Esophagus squamous epithelium (tissue), 5 donors: ENCODE measurements at places on chromosomes 3 and 15.

GRCh38 chr3:59660376-59660775 lies 610.6 kb upstream of the CFAP20DC start:
- DNase-seq, result no peak
- H3K27ac ChIP-seq, result no peak overlapping the region
- no peaks in the 10 kb centered on the region for H3K36me3 ChIP-seq
- peaks cover 10% of the 10 kb centered on the region for H3K4me1 ChIP-seq

GRCh38 chr15:75732809-75733451 lies 20.3 kb upstream of the CSPG4 start:
- H3K4me1 ChIP-seq, result peaks cover 19% of the 10 kb centered on the region
- no peak overlapping the region for H3K27ac ChIP-seq
- no peaks in the 10 kb centered on the region for H3K27me3 ChIP-seq
- no peaks in the 10 kb centered on the region for H3K36me3 ChIP-seq

GRCh38 chr3:45860481-45860880 lies 18.6 kb upstream of the LZTFL1 start:
- no peaks in the 10 kb centered on the region for H3K4me1 ChIP-seq
- no peak overlapping the region for H3K27ac ChIP-seq
- DNase-seq, result no peak
- H3K4me3 ChIP-seq, result no peak overlapping the region
- H3K27me3 ChIP-seq, result no peaks in the 10 kb centered on the region

GRCh38 chr3:13349823-13350222 lies 70.3 kb downstream of the NUP210 start:
- H3K36me3 ChIP-seq, result no peaks in the 10 kb centered on the region
- H3K27ac ChIP-seq, result no peak overlapping the region
- H3K4me1 ChIP-seq, result no peaks in the 10 kb centered on the region
- DNase-seq, result no peak

- H3K27ac ChIP-seq, result no peak overlapping the region
- no peaks in the 10 kb centered on the region for H3K27me3 ChIP-seq
- DNase-seq, result no peak
- H3K36me3 ChIP-seq, result no peaks in the 10 kb centered on the region
Measured at GRCh38 chr3:7289121-7289520, 428.2 kb downstream of the GRM7 start.

DNA sequence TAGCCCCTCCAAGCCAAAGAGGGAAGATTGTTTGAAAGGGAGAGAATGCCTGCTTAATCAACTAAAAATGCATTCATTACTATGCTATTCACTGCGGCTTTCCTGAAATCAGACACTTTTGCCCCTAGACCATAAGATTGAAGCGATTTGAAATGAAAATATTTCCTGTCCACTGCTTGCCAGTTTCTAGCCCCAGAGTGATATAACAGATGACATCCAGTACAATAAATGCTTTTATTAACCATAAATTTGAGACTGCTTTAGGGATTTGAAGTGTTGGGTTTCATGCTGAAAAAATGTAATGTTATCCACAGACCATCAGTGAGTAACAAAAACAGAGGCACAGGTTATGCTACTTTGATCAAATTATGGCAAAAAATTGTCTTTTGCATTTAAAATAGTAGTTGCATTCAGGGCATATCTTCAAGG lies 14.1 kb downstream of the IL17RD start:
- H3K27me3 ChIP-seq, result no peaks in the 10 kb centered on the region
- peaks cover 33% of the 10 kb centered on the region for H3K4me1 ChIP-seq
- H3K36me3 ChIP-seq, result no peaks in the 10 kb centered on the region
- no peak overlapping the region for H3K4me3 ChIP-seq

GRCh38 chr15:77629070-77630030 lies 3.4 kb downstream of the LINGO1 start:
- no peak overlapping the region for H3K4me3 ChIP-seq
- peaks cover 15% of the 10 kb centered on the region for H3K4me1 ChIP-seq
- no peak overlapping the region for H3K27ac ChIP-seq

DNA sequence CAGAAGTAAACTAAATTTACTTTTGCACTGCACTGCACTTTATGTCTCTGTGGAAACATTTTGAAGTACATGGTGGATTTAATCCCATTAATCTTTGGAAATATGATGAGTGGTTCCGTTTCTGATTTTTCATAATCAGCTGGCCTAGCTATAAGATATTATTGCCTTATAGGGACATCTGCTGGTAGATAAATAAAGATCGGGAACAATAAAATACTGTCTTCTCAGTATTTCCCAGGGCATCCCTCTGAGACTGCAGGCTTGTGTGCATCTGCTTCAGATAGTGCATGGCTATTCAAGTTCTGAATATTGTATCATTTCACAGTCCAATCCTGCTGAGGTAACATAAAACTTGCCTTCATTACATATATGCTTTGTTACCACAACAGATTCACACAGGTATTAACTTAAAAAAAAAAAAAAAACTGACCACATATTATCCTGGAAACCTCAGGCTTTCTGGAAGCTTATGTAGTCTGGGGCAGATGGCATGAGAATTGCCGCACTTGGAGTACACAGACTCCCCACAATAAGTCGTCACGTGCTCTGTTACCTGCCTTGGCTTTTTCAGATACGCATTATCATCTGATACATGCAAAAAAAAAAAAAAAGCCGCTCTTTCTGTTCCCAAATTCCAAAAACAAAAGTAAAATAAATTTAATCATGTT lies 330.8 kb upstream of the AGTR1 start:
- DNase-seq, result no peak
- no peak overlapping the region for H3K27ac ChIP-seq
- no peaks in the 10 kb centered on the region for H3K36me3 ChIP-seq
- H3K27me3 ChIP-seq, result no peaks in the 10 kb centered on the region
- no peaks in the 10 kb centered on the region for H3K4me1 ChIP-seq

GRCh38 chr15:90161950-90162361 lies 39.2 kb upstream of the SEMA4B start:
- H3K27ac ChIP-seq, result peak overlapping the region; percentile 89
- no peak for DNase-seq
- H3K4me1 ChIP-seq, result peaks cover 99% of the 10 kb centered on the region
- H3K4me3 ChIP-seq, result no peak overlapping the region

DNA sequence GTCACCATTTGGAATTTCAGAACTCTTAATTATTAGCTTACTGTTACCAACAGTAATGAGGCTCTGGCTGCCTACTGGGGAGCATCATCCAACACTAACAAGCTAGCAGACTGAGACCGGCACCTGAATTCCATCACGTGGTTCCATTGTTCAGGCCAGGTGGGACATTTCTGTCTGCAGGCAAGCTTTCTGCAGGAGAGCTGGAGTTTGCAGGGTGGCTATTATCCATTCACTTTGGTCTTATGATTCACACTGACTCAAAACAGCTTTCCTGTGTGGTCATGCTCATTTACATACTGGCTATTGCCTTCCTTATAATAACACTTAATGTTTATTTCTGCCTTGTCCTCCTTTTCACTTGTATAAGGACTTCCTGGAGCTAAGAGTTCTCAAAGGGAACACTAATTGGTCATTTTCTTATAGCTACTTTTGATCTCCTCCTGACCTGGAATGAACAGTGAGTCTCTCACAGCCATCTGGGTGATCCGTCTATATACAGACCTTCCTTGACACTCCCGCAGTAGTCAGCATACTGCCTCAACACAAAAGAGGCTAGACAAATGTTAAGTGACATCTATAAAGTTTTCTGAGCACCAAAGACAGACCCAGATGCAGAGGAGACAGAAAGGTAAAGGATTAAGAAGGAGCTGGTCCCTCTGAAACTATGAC lies 695.4 kb downstream of the FHIT start:
- no peak for DNase-seq
- H3K27me3 ChIP-seq, result no peaks in the 10 kb centered on the region
- H3K27ac ChIP-seq, result no peak overlapping the region
- no peaks in the 10 kb centered on the region for H3K36me3 ChIP-seq
- no peak overlapping the region for H3K4me3 ChIP-seq
- H3K4me1 ChIP-seq, result no peaks in the 10 kb centered on the region

- H3K27me3 ChIP-seq, result no peaks in the 10 kb centered on the region
- H3K4me3 ChIP-seq, result no peak overlapping the region
- no peaks in the 10 kb centered on the region for H3K36me3 ChIP-seq
- no peak for DNase-seq
- no peaks in the 10 kb centered on the region for H3K4me1 ChIP-seq
- no peak overlapping the region for H3K27ac ChIP-seq
Measured at GRCh38 chr3:190192739-190193138, 72.0 kb upstream of the P3H2 start.

GRCh38 chr15:31228011-31228484 lies 98.6 kb upstream of the KLF13 start:
- H3K4me3 ChIP-seq, result no peak overlapping the region
- no peaks in the 10 kb centered on the region for H3K36me3 ChIP-seq
- H3K4me1 ChIP-seq, result peaks cover 18% of the 10 kb centered on the region
- H3K27me3 ChIP-seq, result no peaks in the 10 kb centered on the region
- H3K27ac ChIP-seq, result no peak overlapping the region
- no peak for DNase-seq

DNA sequence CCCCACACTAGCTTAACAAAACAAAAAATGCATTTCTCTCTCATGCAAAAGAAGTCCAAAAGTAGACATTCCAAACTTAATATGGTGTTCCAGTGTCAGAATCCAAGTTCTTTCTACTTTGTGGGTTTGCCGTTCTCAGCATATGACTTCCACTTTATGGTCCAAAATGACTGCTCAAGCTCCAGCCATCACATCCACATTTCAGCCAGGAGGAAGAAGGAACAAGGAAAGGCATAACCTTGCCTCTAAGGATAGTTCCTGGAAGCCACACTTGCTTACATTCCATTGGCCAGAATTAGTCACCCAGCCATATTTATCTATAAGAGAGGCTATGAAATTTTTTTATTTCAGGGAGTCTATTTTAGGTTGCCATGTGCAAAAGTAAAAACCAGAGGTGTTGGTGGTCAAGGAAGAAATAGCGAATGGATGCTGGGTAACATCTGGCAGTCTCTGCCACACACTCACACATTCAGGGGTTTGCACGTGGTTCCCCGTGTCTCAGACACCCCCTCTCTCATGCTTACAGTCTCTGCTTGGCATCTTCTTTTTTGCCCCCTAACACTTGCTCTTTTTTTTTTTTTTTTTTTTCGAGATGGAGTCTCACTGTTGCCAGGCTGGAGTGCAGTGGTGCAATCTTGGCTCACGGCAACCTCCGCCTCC lies 69.3 kb downstream of the RPL39L start:
- H3K27me3 ChIP-seq, result no peaks in the 10 kb centered on the region
- no peaks in the 10 kb centered on the region for H3K36me3 ChIP-seq
- DNase-seq, result no peak
- no peaks in the 10 kb centered on the region for H3K4me1 ChIP-seq
- H3K4me3 ChIP-seq, result no peak overlapping the region
- H3K27ac ChIP-seq, result no peak overlapping the region

DNA sequence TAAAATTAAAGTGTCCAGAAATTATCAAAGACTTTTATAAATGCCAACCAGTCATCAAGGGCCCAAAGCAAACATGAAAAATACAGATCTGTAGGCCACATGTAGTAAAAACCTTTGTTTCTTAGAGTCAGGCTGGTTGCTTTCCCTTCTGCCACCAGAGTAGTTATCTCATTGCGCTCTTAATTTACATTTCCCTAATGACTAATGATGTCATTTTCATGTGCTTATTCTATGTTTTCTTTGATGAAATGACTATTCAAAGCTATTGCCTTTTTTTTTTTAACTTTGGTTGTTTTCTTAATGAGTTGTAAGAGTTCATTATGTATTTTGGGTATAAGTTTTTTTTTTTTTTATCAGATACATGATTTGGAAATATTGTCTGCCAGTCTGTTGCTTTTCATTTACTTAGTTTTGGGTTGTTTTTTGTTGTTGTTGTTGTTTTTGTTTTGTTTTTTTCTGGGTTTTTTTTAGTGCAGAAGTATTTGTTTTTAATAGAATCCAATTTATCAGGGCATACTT lies 140.6 kb downstream of the HCN4 start:
- no peak overlapping the region for H3K27ac ChIP-seq
- DNase-seq, result no peak
- no peaks in the 10 kb centered on the region for H3K36me3 ChIP-seq
- H3K4me1 ChIP-seq, result no peaks in the 10 kb centered on the region
- H3K4me3 ChIP-seq, result no peak overlapping the region

DNA sequence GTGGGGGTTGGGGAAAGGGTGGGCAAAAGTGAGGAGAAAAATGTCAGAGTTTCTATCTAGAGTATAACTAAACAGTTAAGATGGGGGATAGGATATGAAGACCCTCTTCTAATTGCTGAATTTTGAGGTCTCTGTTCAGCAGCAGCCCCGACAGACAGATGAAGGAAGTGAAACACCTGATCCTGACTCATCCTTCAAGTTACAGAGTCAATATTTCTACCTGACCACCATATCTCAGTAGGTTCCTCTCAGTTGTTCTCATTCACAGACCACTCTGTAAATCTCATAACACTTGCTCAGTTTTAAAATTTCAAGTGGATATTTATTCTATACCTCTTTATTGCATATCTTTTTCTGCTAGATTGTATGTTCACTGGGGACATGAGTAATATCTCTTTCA lies 69.5 kb downstream of the CCDC54 start:
- H3K27me3 ChIP-seq, result no peaks in the 10 kb centered on the region
- no peaks in the 10 kb centered on the region for H3K36me3 ChIP-seq
- H3K4me3 ChIP-seq, result no peak overlapping the region
- no peaks in the 10 kb centered on the region for H3K4me1 ChIP-seq

DNA sequence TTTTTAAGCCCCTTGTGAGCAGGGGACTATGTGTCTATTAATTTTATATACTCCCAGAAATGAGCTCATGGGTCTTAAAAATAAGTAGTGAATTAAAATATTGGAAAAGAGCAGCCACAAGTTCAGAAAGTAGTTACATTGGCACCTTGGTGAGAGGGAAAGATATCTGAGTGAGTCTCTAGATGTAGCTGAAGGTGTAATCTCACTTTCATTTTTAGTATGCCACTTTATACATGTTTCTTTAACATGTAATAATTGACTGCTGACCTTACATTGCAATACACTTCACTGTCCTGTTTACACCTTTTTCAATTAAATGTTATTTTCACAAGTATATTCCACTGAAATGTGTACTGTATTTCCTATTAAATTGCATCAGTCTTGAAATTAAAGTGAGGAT lies 12.1 kb upstream of the PAK6 start:
- H3K4me3 ChIP-seq, result no peak overlapping the region
- no peaks in the 10 kb centered on the region for H3K36me3 ChIP-seq
- peaks cover 9% of the 10 kb centered on the region for H3K4me1 ChIP-seq
- H3K27ac ChIP-seq, result no peak overlapping the region

GRCh38 chr3:28186748-28187147 lies 54.7 kb upstream of the CMC1 start:
- H3K27me3 ChIP-seq, result no peaks in the 10 kb centered on the region
- no peak for DNase-seq
- H3K27ac ChIP-seq, result no peak overlapping the region
- no peaks in the 10 kb centered on the region for H3K4me1 ChIP-seq
- no peaks in the 10 kb centered on the region for H3K36me3 ChIP-seq

- no peaks in the 10 kb centered on the region for H3K36me3 ChIP-seq
- no peak overlapping the region for H3K27ac ChIP-seq
- H3K4me3 ChIP-seq, result no peak overlapping the region
- DNase-seq, result no peak
- H3K4me1 ChIP-seq, result no peaks in the 10 kb centered on the region
Measured at GRCh38 chr15:34737477-34737876, 17.3 kb downstream of the GJD2 start.
